Stimulated activated CD8-positive, alpha-beta memory T cell treated with anti-CD3 and anti-CD28 coated beads, Interleukin-12 subunit alpha, Interleukin-12 subunit beta, amount 100 ng/mL, for 4 hours (primary cell): ENCODE measurements at places on chromosomes 13 and 19.

DNA sequence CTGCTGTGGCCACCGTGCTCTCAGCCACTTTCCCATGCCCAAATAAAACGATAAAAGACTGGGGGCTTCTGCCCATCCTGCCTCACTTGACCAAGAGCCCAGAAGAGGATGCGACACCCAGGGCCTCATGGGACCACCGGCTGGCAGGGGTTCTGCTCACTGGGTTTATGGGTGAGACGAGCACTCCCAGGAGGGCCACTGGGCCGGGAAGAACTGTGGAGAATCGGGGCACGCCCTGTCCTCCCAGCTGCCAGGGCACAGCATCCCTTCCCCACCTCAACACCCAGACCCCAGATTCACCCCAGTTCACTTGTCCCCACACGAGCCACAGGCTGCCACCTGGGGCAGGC, 4.7 kb upstream of the F10 start:
- no peak for DNase-seq

DNA sequence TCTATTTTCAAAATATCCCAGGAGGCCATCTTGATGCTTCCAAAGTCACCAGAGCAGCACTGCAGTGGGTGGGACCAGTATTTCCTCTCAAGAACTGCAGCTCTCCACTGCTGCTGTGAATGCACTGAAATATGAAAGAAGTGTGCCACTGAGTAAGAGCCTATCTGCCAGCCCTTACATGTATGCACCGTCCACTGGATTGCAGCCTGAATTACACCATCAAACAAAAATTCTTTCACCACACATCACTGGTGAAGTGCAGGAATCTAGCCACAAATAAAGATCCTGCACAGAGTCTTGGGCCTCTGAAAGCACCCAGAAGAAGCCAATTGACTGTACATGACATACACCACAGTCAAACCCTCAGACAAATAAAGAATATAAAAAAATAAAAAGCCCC, 249.0 kb downstream of the LHFPL6 start:
- no peak for DNase-seq

- DNase-seq: no peak
Measured at GRCh38 chr19:4185413-4186086, 3.1 kb downstream of the ANKRD24 start.

DNA sequence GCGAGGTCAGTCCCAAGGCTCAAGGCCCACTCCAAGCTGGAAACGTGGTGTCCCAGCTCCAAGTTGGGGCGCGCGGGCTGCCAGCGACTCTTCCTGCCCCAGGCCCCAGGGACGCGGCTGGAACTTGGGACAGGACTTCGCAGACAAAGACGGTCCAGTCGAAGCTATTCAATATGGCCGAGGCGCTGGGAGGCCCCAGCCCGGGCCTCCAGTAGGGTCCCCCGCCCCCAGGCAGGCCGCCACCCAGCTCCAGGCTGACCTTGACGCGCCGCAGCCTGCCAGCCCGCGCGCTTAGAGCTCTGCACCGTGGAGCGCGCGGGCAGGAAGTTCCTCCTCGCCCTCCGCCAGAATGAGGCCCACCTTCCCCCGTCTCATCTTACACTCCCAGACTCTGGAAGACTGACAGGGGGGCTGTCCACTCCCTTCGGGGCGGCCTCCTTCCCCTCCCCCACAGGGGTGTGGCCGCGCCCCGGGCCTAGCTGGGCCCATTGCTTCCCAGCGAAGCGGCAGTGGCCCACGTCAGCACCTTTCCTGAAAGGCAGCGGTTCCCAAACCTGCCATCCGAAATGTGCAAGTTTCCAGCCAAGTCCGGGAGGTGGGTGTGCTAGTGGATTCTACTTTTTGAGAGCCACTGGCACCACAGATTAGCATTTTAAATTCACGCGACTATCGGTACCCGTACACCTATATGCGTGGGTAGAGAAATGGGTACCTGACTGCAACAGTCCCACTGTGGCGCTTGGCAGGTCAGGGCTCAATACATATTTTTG, at the start of gene CCDC8:
Gene CCDC8, minus strand, starts transcription at position 303 of the 770 bp plus-strand sequence. CDS start 754 bp downstream, outside the sequence.
- no peak for DNase-seq

DNA sequence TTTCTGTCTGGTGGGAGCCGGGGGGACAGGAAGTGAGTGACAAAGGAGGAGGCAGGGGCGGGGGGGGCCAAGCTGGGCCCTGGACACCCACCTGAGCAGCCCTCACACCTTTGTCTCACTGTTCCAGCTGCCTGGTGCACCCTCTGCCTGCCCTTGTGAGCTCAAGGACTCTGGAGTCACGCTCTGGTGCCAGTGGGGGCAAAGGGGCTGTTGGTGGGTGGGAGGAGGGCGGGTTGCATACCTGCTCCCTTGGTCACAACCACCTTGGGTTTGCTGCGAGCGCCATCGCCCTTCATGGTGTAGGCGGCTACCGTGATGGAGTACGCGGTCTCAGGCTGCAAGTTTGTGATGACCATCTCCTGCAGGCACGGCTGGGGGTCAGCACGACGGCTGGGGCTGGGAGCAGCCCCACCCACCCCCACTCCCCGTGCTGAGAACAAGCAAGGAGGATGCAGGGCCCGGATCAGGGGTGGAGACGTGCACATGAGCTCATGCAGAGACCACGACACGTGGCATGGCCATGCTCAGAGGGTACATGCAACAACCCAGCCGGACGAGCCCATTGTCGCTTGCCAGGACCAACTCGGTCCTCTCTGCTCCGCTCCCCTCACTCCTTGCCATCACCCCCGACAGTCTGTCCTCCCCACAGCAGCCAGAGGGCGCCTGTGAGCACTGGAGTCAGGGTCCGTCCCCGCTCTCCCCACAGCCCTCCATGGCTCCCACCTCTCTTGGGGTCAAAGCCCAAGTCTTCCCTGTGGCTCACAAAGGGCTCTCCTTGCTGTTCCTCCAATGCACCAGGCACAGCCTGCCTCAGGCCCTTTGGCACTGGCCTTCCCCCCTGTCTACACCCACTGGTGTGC, 114.9 kb downstream of the PTPRS start:
- DNase-seq: no peak

DNA sequence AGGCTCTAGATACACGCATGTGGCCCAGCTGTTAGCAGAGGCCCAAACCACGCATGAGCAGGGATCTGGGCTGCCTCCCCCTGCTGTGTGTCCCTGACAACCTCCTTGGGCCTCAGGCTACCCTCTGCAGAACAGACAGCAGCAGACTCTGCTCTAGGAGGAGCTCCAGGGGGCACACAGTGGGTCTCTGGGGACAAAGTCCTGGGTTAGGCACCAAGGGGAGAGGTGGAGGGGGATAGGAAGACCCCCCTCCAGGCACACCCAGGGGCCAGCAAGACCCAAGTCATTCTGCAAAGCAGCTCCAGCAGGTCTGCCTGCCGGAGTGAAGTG, 8.0 kb downstream of the TINCR start:
- no peak for DNase-seq

- no peak for DNase-seq
Measured at GRCh38 chr13:48275507-48275906, 28.0 kb upstream of the RB1 start.

GRCh38 chr13:51644654-51645053, 60.4 kb downstream of the WDFY2 start:
- no peak for DNase-seq

DNA sequence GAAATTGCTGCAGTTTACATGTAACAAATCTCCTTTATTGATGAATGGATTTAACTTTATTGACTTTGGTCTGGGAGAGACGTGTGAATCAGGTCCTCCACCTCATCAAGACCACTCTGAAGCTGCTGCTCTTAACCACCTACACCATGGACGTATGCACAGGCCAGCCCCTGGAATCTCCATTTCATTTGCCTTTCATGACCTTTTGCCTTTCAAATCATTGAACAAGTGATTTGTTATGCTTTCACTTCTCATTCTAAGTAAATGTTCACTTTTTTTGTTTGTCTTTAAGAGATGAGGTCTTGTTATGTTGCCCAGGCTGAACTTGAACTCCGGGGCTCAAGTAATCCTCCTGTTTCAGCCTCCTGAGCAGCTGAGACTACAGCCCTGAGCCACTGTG, 240.0 kb upstream of the SERP2 start:
- no peak for DNase-seq

DNA sequence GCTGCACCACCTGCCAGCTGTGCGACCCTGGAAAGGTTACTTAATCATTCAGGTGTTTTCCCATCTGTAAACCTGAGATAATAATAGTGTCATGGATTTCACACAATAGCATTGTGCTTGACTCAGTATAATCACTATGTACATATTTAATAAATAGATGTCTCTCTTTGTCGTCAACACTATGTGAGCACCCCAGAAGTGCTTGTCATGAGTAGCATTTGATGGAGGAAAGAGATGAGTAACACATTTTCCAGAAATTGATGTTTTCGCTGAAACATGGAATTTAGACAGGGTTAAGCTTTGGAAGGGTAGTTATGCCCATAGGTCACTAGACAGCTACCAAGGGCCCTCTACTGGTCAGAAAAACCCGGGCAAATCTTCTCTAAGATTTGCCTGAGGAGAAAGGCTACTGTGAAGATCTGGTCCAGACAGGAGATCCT, 9.5 kb upstream of the MBNL2 start:
- no peak for DNase-seq

DNA sequence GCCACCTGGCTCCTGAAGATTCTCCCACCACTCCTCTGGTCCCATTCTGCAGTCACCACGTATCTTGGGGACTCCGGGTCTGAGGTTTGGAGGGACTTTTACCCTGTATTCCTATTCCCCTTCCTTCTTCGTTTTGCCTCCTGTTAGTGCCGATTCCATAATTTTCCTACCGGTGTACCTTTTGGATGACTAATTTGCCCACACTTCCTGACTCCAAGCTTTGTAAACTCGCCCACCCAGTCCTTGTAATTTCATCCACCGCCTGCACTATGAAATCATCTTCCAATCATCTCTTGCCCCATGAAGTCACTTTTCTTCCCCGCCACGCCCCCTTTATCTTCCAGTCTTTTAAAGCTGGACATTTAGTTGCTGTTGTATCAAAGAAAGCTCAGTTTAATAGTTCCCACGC, 572 bp downstream of the UCHL3 start:
- DNase-seq: no peak

DNA sequence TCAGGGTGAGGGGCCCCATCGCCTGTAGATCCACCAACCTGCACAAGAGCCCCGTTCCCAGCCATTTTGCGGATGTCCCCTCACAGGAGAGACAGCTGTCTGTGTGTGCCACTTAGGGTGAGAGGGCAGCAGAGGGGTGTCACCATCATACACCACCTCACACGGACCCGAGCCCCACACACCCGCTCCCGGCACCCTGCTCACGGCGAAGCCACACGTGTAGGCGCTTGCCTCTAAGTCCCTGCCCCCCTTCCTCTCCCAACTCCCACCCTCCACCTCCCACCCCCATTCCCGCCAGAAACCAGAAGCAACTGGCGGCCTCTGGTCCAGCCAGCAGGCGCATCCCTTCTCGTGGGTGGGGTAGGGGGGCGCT, 4.0 kb upstream of the DPF1 start:
- no peak for DNase-seq

DNA sequence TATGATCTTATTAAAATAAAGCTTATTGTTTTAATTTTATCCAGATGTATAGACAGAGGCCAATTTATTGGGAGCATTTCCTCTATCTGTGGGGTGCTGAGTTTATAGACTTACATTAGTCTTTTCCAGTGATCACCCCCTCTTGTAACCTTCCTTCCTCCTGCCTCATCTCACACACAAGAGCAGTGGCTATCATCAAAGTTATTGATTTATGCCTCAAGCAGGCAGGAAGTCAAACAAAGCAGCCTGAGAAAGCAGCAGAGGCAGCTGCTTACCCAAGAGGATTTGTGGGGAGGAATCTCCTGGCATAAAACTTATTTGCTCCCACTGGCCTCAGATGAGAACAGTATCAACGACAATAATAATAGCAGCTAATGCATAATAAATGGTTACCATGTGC, 26.3 kb upstream of the DCLK1 start:
- no peak for DNase-seq

GRCh38 chr19:31347354-31347753, 1.9 kb downstream of the TSHZ3 start:
- DNase-seq: no peak

DNA sequence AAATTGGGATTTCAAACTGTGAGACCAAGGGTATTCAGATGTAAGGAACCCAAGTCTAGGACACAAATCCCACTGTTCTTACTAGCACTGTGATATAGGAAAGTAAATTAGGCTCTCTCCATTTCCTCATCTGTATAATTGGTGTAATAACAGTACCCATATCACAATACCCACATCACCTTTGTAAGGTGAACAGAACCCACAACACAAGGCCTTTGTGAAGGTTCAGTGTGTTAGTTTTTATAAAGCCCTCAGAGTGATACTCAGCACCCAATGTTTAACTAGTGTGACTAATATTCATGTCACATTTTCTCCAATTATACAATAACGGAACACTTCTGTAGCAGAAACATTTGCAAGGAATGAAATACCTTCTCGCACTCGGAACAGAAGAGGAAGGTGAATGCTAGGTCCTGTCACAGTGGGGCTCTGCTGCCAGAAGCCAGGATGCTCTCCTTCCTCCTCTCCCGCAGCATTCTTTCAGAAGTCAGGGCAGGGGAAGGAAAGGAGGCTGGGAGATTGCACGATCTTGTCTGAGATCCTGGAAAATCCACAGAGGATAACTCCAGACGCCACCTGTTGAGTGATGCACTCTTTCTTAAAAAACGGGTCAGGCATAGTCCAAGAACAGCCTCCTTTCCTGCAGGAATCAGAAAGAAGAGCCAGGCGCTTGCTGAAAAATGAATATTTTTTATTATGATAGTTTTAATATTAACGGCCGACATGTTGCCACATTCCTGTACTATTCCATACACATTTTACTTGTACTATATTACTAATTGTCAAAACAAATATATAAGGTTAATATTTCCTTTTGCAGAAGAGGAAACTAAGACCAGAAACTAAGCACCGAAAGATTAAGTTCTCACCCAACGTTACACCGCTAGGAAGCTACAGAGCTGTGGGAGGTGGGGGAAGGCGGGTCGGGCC, 762 bp downstream of the ZNF45 start:
- DNase-seq: no peak

GRCh38 chr13:43343645-43344044, 320.3 kb downstream of the DNAJC15 start:
- DNase-seq: no peak

- no peak for DNase-seq
Measured at GRCh38 chr13:28117689-28118377, 17.5 kb upstream of the FLT3 start.

DNA sequence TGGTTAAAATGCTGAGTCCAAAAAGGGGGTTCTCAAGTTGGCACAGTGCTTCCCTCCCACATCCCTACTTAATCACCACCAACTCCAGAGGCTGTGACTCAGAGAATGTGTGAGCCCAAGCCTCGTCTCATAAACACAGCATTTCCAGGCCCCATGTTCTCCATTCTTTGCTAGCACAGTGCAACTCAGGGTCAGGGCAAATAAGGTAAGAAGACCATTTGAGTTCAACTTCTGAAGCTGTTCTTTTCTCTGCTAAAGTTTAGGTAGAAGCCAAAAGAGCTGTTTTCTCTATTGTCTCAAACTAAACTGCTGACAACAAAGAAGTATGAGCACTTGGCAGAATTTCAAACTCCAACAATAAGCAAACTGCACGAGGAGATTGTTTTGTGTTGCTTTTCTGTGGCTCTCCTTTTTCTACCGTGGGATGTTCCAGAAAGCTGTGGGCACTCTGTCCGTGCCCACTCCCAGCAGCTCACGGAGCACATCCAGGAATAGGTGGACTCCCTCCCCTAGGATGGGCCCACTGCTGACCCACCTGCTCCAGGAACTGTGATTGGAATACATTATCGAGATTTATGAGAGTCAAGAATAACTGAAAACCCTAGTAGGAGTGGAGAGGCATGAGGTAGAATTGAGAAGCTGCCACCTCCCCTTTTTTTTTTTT, 494.3 kb downstream of the COG6 start:
- DNase-seq: no peak

- DNase-seq: no peak
Measured at GRCh38 chr13:53112522-53112921, 83.9 kb downstream of the OLFM4 start.
